Sigmoid colon (tissue), 7 donors: ENCODE measurements at places on chromosomes 16 and 17. TPM values are rescaled to one million over a fixed set of nuclear protein-coding genes. Genes with fewer than 3 reads are reported as not detected.

DNA sequence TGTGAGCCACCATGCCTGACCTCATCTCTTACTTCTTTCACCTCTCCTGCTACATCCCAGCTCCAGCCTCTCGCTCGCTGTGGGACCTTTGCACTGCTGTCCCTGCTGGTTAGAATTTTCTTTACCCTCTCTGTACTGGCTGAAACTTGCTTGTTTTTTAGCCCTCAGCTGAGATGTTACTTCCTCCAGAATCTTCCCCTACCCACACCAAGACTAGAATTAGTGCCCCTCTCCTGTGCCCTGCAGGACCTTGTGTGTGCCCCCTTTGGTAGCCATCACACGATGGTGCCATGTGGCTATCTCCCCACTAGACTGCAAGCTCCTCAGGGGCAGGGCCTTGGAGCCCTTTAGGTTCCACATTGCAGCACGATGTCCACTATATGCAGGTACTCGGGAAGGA is 84.1 kb downstream of the AIPL1 start:
- H3K27ac ChIP-seq, result no peak overlapping the region
- H3K27me3 ChIP-seq, result no peaks in the 10 kb centered on the region
- no peak overlapping the region for H3K4me3 ChIP-seq
- H3K36me3 ChIP-seq, result no peaks in the 10 kb centered on the region
- no peaks in the 10 kb centered on the region for H3K4me1 ChIP-seq

DNA sequence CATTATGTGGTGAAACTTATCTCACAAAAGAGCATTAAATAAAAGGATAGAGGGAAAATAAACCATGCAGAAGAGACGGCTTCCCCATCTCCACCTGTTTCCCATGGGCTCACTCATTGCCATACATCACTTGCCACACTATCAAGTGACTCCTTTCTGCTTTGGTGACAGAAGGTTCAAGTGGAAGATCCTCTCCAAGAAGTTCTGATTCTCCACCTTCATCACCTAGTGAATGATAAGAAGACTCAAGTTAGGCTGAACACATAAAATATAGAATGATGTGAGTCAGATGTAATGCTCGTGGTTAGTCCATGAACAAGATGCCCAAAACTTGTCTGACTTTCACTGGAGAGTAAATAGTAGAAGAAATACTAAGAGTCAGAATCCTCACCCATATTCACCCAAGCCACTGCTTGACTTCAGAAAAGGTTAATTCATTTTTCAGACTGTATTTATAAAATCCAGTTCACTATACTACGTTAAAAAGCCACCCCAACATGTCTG is 100.1 kb upstream of the TOB1 start:
- H3K27ac ChIP-seq, result no peak overlapping the region
- H3K36me3 ChIP-seq, result no peaks in the 10 kb centered on the region
- no peak overlapping the region for H3K4me3 ChIP-seq
- H3K27me3 ChIP-seq, result no peaks in the 10 kb centered on the region
- DNase-seq, result no peak

GRCh38 chr17:10127819-10128425 is 70.5 kb downstream of the GAS7 start:
- no peaks in the 10 kb centered on the region for H3K36me3 ChIP-seq
- no peaks in the 10 kb centered on the region for H3K27me3 ChIP-seq
- DNase-seq, result peak; percentile 94
- H3K27ac ChIP-seq, result peak overlapping the region; percentile 72
- no peak overlapping the region for H3K4me3 ChIP-seq

DNA sequence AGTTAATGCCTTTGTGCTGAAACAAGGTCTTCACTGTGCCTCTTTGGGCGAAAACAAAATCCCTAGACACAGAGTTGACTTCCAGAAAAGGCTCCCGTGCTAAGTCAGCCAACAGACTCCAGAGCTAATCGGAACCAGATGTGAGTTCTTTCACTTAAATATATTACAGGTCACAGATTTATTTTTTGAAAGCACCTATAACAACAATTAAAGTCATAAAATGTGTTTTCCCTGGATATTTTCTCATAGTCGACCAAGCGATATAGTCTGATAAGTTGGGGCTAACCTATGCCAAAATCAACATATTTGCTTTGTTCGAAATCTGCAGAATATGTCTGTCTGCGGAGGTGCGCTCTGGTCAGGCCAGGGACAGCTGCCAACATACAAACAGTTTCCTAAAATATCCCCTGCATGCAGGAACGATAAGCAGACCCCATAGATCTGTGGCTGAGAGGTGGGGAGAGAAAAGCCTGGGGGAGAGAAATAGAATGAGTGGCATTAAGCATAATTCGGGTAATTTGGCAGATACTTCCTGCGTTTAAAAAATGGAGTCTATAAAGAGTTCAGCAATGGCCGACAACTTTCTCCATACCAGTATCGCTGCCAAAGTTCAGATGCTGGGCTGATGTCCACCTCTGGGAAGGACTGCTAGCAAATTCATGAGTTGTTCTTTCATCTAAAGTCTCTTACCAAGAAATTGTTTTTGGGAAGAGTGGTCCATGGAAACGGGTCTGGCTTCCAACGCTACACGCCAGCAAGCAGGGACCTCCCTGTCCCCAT is 50.8 kb upstream of the MYH10 start:
- H3K27ac ChIP-seq, result peak overlapping the region; percentile 68
- peak; percentile 75 for DNase-seq
- H3K36me3 ChIP-seq, result no peaks in the 10 kb centered on the region
- H3K4me1 ChIP-seq, result peaks cover 19% of the 10 kb centered on the region

- no peaks in the 10 kb centered on the region for H3K4me1 ChIP-seq
- H3K36me3 ChIP-seq, result peaks cover 7% of the 10 kb centered on the region
- H3K27ac ChIP-seq, result peak overlapping the region; percentile 16
- DNase-seq, result no peak
- H3K4me3 ChIP-seq, result no peak overlapping the region
These were observed 19.0 kb downstream of the GPR179 start for GRCh38 chr17:38324772-38325171.

GRCh38 chr16:50202926-50203624 is 50.0 kb downstream of the TENT4B start:
- no peak for DNase-seq
- no peak overlapping the region for H3K4me3 ChIP-seq
- H3K27me3 ChIP-seq, result no peaks in the 10 kb centered on the region
- H3K27ac ChIP-seq, result peak overlapping the region; percentile 79

GRCh38 chr16:1258906-1259759 is 3.3 kb downstream of the TPSD1 start:
- H3K27me3 ChIP-seq, result peaks cover 76% of the 10 kb centered on the region
- H3K36me3 ChIP-seq, result no peaks in the 10 kb centered on the region
- no peak overlapping the region for H3K27ac ChIP-seq
- no peak overlapping the region for H3K4me3 ChIP-seq

GRCh38 chr17:45101883-45102811 is 30.2 kb downstream of the PLCD3 start:
- H3K36me3 ChIP-seq, result peaks cover 66% of the 10 kb centered on the region
- peak overlapping the region; percentile 56 for H3K27ac ChIP-seq
- H3K4me3 ChIP-seq, result no peak overlapping the region
- DNase-seq, result no peak

KRT14 gene
- not detected for total RNA-seq
